GM12892 (cell line): ENCODE measurements at places on chromosomes 16 and 17.

- no peak for DNase-seq
These were observed 33.5 kb downstream of the TMC6 start for GRCh38 chr17:78095035-78095434.

- DNase-seq, result no peak
These were observed 16.8 kb downstream of the PIEZO1 start for GRCh38 chr16:88768071-88768783.

DNA sequence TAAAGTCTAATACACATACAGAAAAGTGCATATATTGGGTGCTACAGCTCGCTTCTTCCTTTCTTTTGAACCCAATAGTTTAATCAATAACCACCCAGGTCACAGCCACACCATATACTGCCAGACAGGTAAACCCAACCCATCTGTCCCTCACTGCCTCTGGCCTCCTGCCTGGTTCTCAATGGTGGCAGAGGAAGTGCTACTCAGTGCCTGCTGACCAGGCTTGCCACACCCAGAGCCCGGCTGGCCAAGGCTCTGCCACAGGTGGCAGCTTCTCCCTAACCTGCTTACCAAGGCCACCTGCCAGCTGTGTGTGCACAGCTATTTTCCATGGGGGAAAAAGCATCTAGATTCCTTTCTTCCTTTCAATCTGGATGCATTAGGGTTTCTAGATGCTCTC is 584 bp downstream of the PMP22 start:
- no peak for DNase-seq

- no peak for DNase-seq
These were observed 4.3 kb downstream of the TUBG1 start for GRCh38 chr17:42613699-42614295.

GRCh38 chr17:16425698-16426659 is 10.6 kb downstream of the TRPV2 start:
- DNase-seq, result no peak

- no peak for DNase-seq
These were observed 74.4 kb downstream of the PCTP start for GRCh38 chr17:55825213-55825612.

GRCh38 chr17:68182011-68182306 is 65.9 kb upstream of the AMZ2 start:
- no peak for DNase-seq

GRCh38 chr16:67641779-67642708 is 2.9 kb upstream of the CARMIL2 start:
- no peak for DNase-seq

DNA sequence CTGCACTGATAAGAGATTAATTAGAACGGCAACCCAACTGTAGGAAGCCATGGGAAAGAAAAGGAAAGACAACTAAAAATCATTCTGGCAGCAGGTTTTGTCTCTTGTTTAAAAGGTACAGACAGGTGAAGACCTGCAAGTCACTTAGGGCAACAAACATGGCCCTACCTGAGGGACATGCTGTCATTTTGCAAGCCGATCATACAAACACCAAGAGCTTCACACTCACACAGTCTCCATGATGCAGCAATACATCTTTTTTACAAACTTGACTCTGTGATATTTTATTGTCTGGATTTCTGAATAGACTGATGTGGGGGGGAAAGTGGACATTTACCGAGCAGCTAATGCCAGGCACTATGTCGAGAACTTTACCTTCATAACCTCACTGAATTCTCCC is 101.8 kb downstream of the PARN start:
- DNase-seq, result no peak

DNA sequence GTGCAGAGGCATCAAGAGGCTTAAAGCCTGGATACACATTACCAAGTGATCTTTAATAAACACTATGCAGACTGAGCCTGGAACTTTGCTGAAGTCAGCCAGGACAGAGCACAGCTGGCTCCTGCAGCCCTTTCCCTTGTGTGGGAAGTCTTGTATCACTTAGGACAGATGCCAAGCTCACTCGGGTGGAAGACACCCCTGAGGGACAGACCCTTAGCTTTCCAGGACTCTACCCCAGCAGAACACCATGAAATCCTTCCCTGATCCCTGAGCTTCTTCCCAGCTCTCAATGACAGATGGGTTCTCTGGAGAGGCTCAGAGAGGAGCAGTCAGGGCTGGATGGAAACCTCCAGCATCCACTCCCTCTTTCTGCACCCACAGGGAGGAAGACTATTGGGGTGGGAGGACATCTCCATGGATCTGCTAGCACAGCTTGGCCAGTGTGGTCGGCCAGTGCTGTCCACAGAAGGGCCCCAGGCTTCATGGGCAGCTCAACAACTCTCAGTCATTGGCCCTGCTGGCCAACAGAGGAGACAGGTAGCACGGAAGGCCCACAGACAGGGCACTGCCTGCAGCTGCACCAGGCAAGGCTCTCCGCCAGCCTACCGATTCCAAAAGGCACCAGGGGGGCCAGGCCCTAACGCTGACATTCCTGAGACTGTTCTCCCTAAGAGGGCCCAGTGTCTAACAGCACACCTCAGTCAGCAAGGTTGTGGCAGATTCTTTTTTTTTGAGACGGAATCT is 15.9 kb downstream of the RAB5C start:
- DNase-seq, result no peak

DNA sequence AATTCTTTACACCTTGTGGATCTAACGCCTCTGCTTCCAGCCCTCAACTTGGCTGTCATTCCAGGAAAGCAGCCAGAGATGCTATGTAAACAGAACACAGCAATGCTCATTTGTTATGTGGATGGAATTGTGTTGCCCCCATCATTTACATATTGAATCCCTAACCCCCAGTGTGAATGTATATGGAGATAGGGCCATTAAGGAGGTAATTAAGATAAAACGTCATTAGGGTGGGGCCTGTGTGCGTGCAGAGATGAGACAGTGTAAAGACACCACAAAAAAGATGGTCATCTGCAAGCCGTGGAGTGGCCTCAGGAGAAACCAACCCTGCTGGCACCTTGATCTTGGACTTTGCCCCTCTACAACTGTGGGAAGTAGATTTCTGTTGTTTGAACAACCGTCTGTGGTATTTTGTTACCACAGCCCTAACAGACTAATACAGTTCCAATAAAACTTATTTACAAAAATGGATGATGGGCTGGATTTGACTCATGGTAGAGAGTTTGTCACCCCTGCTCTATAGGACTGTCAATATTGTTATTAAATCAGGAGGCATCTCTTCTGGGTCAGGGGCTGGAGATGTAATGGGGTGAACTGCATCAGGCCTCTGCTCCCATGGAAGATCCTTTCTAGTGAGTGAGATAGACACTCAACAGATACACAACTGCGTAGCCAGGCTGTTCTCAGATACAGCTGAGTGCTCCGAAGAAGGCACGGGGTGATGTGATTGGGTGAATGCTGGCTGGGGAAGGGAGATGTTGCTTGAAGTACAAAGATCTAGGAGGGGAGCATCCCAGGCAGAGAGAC is 339.0 kb downstream of the SNX29 start:
- no peak for DNase-seq

- DNase-seq, result no peak
These were observed 28.9 kb downstream of the WIPF2 start for GRCh38 chr17:40247926-40248495.

DNA sequence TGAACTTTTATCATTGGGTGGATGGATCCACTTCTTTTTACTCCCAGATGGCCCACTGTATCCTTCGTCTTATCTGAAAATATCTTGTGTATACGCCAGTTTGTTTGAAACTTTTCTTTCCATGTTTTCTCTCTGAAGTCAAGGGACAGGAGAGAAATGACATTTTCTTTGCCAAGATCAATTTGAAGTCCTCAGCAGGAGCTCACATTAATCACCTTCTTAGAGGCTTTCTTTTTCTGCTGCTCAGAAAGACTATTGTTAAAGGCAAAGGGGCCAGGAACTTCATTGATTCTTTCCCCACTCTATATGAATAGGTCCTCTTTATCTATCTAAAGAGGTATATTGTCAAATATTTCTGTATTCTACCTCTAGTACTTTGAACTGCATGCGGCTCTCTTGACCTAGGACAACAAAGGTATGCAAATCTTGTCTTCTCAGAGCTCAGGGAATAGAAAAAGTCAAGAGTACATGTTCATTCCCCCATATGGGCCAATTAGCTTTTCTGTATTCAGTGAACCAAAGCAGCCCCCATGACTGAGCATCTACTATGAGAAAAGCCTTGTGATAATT is 583.3 kb downstream of the HS3ST4 start:
- DNase-seq, result no peak

GRCh38 chr16:27724482-27725235 is 174.7 kb downstream of the KATNIP start:
- no peak for DNase-seq

GRCh38 chr17:71703701-71704100 is 417.1 kb upstream of the SOX9 start:
- no peak for DNase-seq

DNA sequence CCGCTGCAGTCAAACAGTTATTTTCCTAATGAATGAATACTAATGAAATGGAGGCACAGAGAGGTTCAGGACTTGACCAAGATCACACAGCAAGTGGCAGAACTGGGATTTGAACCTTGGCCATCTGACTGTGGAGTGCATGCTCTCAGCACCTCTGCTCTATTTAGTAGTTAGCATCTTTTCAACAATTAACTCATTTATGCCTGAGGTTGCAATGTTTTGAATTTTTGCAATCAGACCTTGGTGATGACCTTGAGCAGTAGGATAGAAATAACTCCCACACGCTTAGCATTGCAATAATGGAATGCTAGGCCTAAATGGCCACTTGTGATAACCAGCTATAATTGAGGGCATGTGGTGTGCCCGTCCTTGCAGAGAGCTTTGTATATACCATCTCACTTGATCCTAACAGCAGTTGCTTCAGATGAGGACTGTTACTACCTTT is 31.0 kb downstream of the NAGPA start:
- DNase-seq, result no peak

DNA sequence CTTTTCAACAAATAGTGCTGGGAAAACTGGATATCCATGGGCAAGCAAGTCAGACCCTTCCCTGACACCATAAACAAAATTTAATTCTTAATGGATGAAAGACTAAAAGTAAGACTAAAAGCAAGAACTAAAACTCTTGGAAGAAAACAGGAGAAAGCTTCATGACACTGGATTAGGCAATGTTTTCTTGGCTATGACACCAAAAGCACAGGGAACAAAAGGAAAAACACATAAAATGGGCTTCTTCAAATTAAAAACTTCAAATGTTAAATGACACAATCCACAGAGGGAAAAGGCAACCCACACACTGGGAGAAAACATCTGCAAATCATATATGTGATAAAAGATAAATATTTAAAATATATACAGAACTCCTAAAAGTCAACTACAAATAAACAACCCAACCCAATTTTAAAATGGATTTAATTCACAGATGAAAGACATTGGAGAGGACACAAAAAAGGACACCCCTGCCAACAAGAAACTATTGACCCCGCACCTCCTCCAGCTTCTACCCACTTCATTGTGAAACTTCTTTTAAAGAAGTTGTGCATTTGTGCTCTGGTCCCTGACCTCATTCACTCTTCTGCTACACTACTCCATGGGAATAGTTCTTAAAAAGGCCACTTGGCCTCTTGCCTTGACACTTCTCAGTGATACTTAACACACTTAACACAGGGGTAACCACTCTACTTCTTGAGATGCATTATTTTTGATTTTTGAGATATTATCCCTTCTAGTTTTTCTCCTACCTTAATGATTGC is 80.3 kb downstream of the TRIM37 start:
- DNase-seq, result no peak

GRCh38 chr16:67240506-67240905 is 6.8 kb downstream of the FHOD1 start:
- DNase-seq, result no peak

DNA sequence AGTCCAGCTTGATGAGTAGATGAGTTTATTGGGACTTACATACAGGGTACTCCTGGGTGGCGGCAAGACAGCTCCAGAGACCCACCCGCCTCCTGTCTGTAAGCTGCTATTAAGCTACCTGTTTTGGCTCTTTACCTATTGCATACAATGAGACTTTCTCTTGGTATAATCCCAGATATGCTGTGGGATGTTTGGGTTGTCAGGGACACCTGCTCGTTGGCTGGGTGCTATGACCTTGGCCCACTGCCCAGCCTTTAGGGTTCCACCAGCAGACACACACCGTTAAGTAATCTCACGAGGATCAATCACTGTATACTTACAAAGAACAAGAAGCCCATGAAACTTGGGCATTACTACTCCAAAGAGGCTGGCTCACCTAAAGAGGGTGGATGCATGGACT is 116.4 kb downstream of the NPIPB5 start:
- DNase-seq, result no peak

GRCh38 chr16:57651344-57652333 is 16.5 kb upstream of the ADGRG3 start:
- no peak for DNase-seq

DNA sequence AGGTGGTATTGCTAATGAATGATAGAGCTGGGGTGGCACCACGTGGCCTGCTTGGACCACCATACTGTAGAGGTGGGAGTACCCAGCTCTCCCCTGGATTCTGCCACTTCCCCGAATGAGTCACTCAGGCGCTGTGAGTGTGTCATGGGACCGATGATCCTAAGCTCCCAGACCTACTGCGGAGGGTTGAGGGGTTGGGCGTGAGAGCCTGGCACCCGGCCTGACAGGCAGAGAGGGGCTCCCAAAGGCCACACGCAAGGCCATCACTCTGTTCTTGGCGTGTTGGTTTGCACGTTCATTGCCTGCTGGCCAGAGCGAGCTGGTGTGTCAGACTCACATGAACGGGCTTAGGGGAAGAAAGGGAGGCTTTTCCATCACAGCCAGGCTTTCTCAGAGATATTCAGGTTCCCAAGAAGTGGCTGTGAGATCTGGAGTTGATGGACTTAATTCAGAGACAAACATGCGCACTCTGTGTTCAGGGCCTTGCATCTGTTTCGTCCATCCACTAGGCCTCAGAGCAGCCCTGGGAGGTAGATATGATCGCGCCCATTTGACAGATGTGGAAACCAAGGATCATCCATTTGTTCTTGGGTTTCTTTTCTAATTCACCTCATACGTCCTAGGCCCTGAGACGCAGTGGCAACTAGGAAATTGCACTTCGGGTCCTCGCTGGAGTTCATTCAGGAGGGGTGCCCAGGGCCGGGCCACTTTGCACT is 41.4 kb downstream of the CMIP start:
- no peak for DNase-seq

DNA sequence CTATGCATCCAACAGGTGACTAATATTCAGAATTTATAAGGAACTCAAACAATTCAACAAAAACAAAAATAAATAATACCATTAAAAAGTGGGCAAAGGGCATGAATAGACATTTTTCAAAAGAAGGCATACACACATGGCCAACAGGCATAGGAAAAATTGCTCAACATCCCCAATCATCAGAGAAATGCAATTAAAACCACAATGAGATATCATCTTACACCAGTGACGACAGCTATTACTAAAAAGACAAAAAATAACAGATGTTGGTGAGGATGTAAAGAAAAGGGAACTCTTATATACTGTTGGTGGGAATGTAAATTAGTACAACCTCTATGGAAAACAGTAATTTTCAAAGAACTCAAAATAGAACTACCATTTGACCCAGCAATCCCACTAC is 250.4 kb upstream of the N4BP1 start:
- DNase-seq, result no peak

DNA sequence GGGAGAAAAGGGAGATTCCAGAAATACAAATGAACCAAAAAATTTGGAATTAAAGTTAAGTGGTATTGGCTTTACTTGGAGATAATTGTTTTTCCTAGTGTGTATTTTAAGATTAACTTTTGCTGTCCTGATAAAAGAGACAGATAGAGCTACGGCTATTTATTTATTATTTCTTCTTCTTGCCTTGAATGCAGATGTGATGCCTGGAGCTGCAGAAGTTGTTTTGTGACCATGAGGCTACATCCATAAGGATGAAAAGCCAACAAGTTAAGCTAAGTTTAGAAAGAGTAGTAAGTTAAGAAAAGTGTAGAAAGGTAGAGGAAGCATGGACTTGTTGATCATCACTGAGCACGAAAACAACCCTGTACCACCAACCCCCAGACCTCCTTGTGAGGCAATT is 41.7 kb downstream of the SOX9 start:
- DNase-seq, result no peak
